ENCODE measurements at places on chromosomes 5 and 9.

DNA sequence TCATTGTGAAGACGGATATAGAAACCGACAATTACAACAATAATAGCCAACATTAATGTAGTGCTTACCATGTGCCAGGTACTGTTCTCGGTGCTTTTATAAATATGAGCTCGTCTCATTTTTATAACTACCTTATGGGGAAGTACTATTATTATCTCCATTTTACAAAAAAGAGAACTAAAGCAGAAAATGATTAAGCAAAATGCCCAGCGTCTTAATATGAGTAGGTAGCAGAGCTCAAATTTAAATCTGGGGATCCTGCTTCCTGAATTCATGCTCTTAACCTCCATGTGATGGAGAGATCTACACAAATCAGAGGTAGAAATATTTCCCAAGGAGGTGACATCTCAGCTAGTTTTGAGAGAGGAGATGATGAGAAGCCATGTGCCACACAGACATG is 256.9 kb downstream of the TRIM32 start:
- DNase-seq = no peak

DNA sequence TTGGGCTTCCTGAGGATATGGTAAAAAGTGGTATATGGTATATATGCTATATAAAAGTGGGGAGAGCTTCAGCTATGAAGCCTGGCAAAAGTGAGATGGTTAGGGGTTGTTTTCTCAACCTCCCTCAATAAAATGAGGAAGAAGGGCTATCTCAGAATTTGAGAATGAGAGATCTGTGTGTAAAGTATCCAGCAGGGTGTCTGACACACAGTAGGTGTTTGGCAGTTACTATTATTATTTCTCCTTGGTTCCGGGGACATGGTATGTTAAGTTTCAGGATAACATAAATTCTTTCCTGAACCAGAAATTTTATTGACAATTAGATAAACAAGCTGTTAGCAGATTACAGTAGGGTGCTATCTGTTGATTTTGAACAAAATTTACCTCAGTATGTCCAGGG is 94.1 kb downstream of the DENND1A start:
- DNase-seq = no peak

- no peak for DNase-seq
Measured at GRCh38 chr9:69637817-69638200, 34.4 kb downstream of the APBA1 start.

GRCh38 chr9:69443178-69443577 is 118.2 kb downstream of the ENTREP1 start:
- DNase-seq = no peak

DNA sequence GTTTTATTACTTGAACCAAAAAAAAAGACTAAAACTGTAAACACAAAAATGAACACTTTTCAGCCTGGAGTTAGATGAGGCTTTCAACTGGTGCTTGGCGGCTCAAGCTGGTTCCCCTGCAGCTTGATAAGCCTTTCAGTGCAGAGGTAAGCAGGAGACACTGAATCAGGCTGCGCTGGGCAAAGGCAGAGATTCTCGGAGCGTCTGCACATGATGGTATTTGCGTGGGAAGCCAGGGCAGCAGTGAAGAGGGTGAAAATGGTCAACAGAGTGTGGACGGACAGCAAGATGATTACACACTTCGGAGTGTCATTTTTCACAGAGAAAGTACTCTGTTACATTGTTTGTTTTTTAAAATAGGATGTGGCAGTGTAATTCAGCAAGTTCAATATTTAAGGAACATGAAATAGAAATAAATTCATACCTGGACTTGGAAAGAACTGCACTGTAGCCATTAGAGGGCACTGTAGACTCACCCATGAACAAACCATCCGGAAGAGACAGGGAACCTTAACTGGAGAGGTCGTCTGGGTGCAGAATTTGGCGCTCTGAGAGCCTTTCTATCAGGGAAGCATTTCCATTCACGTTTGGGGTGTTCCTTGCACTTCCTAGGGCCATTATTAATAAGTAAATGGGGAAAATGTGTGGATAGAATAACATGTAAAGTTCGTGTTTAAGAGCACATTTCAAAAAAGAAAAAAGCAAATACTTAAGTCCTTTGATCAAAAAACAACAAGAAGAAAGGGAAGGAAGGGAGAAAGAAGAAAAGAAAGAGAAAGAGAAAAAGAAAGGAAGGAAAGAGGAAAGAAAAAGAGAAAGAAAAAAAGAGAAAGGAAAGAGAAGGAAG is 69.8 kb downstream of the ICE1 start:
- no peak for DNase-seq

DNA sequence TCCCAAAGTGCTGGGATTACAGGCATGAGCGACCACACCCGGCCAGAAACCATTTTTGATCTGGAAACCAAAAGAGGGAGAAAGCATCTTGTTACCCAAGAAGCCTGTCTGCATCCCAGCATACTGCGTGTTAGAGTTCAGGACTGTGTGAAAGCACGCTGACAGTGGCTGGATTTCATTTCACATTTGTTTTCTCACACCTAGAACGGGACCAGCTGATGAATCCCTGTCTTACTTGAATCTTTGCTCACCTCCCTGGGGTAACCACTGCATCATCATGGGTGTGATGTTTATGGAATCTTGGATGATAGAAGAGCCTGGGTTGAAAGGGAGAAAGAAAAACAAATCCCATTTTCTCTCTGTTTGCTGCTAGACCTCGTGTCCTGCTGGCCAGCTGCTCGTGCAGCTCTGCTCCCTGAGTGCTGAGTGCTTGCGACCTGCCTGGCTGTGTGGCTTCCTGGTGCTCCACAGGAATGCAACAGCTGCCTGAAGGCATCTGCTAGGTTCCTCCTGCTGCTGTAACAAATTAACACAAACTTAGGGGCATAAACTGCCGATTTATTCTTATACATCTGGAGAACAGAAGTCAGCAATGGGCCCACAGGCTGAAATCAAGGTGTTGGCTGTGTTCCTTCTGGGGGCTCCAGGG is 378.3 kb upstream of the DAP start:
- no peak for DNase-seq

DNA sequence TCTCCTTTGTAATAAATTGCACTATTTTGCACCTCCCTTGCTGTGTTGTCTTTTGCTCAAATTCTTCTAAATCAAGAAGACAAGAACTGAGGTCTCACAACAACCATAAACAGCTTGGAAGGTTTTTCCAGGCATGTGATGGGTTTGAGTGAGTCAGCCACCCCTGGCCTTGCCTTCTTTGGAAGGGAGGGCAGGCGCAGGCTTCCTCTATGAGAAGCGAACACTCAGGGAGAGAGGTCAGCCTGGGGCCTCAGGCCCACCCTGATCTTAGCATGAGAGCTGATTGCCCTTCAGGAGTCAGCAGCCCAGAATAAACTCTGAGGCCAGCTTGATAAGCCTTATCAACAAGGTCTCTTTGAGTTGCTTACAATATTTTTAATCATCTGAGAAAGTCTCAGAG is 31.6 kb downstream of the S1PR3 start:
- DNase-seq = no peak
